Stimulated activated CD8-positive, alpha-beta memory T cell treated with anti-CD3 and anti-CD28 coated beads, Interleukin-4, amount 100 ng/mL, for 4 hours (primary cell): ENCODE measurements at places on chromosomes 16 and 17.

DNA sequence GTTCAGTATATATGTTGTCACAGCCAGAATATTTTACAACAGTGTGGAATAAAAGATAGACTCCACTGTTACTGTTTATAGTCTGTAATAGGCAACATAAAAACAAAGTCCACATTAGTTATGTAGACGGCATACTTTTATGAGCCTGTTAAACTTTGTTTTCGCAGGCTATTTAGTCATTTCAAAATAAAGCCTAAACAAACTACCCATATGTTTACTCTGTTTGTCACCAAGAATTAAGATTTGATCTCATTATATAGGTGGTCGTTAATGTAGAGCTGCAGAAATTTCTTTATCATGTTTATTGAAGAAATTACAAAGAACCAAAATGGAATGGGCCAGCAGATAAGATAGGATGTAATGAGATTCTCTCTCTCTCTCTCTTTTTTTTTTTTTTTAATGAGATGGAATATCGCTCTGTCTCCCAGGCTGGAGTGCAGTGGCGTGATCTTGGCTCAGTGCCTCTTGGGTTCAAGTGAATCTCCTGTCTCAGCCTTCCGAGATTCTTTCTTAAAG is 943.8 kb upstream of the SOX9 start:
- no peak for DNase-seq

DNA sequence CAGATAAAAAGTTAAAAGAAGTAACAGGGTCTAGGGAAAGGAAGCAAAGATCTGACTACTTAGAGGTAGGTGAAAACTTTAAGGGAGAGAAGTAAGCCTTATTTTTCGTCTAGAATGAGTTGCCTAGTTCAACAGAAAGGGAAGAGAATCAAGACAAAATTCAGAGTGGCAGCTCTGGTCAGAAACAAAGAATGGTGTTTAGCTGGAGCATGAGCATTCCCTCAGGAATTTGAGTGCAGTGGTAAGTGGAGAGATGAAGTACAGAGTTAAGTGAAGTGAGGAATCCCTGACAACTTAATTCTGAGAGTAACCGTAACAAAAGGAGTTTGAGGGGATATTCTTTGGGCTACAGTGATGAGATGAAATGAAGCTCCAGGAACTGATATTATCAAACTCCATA is 11.5 kb downstream of the SMG6 start:
- DNase-seq = no peak

GRCh38 chr17:64950871-64951270 is 31.6 kb upstream of the LRRC37A3 start:
- DNase-seq = no peak

DNA sequence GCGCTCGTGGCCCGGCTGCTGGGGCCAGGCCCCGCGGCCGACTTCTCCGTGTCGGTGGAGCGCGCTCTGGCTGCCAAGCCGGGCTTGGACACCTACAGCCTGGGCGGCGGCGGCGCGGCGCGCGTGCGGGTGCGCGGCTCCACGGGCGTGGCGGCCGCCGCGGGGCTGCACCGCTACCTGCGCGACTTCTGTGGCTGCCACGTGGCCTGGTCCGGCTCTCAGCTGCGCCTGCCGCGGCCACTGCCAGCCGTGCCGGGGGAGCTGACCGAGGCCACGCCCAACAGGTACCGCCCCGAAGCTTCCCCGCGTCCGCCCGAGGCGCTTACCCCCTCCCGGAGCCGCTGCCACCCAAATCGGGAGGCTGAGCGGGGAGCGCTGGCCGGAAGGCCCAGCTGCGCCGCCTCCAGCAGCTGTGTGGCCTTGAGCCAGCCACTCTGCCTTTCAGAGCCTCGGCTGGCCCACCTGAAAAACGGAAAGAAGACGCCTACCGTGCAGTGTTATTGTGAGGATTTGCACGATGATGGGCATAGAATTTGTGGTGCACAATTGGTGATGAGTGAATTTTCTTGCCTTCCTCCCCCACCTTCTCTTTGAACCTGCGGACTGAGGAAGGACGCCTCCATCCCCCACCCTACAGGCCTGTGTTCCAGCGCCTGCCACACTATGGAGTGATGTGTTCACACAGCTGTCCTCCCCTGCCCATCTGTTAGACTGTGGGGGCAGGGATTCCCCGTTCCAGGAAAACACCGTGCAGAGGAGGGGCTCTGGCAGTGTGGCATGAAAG is 523 bp downstream of the NAGLU start:
- DNase-seq = no peak

DNA sequence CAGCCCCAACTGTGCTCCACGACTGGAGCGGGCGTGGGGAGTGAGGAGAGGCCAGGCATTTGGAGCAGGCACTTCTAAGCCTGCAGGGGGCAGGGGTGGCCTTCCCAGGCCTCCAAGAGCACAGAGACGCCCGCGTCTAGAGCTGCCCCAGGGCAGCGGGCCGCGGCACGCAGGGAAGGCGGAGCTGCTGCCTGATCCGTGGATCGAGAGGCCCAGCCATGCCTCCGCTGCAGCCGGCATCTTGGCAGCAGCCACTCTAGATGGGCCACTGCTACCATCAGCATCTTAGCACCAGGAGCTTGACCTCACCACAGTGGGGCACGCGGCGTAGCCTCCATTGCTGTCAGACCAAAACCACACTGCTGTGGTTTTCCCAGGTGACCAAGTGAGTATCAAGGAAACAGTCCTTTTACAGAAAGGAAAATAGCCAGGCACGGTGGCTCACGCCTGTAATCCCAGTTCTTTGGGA is 20.4 kb upstream of the WDR45B start:
- no peak for DNase-seq

DNA sequence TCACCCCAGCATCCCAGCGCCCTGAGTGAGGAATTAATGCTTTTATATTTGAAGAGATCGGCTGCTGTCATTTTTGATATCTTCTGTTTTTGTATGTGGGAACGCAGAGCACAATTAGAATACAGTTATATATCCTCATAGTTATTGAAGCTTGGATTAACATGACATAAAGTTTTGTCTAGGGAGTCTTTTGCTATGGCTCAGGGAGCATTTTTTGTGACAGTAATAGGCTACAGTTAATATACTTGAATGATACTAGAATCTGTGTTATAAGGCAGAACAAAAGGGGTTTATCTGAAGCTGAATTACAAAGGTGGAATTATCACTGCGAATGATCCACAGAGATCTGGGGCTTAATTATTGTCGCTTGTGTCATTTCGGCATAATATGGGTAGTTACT is 239.4 kb downstream of the MSI2 start:
- no peak for DNase-seq

DNA sequence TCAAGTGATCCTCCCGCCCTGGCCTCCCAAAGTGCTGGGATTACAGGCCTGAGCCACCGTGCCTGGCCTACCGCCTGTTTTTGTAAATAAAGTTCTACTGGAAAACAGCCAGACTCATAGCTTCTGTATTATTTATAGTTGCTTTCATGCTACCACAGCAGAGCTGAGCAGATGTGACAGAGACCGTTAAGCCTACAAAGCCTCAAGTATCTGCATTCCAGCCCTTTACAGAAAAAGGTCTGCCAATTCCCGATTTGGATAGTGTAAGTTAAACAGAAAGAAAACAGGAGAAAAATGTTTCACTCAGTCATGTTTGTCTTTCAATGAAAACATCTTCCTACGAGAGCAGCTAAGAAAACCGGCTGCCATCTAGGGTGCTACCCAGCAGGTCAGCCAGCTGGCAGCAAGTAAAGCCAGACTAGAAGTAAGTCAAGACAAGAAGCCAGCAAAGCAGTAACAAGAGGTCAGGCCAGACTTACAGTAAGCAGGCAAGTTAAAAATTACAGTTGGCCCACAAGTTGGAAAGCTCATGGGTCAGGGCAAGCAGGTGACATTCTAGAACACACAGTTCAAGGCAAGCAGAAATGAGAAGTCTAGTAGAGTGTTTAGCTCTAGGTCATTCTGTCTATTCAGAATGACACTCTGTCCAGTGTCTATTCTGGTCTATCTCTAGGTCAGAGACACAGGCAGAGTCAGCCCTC is 17.7 kb downstream of the NCBP3 start:
- DNase-seq = no peak

GRCh38 chr17:57197466-57198071 is 58.8 kb upstream of the MSI2 start:
- DNase-seq = no peak

DNA sequence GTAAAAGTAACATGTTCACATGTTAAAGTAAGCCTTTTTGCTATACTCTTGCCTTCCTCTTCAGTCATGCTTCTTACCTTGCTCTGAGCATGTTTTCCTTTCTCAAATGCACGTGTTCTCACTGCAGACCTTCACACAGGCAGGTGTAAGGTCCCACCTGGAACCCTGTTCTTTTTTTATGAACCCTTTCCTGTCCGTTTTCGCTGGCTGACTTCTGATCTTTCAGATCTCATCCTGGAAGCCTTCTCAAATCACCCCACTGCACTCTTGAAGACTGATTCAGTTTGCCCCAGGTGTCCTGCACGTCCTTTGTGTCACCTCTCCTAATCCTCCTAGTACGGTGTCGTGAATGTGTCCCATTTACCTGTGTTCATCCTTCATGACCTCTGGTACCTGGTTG is 313.6 kb downstream of the SNX29 start:
- no peak for DNase-seq

DNA sequence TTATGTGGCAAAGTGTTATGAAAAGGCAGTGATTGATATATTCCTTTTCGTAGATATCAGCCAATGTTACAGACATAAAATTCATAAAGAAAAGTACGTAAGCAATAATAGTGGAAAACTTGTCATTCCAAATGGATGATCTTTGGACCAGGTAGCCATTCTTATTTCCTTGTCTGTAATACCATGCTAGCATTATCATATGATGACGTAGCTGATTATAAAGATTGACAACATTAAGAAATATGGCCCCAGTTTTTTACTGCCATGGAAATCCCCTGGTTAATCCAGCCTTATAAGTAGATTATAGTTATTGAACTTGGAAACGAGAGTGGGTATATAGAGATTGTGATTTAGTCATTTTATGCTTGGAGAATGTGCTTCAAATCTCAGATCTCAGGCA is 8.8 kb downstream of the TANC2 start:
- DNase-seq = no peak

GRCh38 chr17:21168555-21168865 is 41.7 kb downstream of the DHRS7B start:
- no peak for DNase-seq

GRCh38 chr17:3739422-3740124 is 15.9 kb downstream of the HASPIN start:
- DNase-seq = no peak

DNA sequence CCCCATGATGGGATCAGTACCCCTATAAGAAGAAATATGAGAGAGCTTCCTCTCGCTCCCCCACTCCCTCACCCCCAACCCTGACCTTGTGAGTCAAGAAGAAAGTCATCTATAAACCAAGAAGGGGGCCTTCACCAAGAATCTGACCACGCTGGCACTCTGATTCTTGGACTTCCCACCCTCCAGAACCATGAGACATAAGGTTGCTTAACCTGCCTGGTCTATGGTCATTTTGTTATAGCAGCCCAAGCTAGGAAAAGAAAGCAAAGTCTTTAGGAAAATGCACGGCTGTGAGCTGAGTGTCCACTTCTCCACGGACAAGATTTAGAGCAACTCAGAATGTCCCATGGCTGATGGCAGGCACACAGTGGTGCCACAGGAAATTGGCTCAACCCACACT is 333.5 kb downstream of the SOX9 start:
- DNase-seq = no peak

DNA sequence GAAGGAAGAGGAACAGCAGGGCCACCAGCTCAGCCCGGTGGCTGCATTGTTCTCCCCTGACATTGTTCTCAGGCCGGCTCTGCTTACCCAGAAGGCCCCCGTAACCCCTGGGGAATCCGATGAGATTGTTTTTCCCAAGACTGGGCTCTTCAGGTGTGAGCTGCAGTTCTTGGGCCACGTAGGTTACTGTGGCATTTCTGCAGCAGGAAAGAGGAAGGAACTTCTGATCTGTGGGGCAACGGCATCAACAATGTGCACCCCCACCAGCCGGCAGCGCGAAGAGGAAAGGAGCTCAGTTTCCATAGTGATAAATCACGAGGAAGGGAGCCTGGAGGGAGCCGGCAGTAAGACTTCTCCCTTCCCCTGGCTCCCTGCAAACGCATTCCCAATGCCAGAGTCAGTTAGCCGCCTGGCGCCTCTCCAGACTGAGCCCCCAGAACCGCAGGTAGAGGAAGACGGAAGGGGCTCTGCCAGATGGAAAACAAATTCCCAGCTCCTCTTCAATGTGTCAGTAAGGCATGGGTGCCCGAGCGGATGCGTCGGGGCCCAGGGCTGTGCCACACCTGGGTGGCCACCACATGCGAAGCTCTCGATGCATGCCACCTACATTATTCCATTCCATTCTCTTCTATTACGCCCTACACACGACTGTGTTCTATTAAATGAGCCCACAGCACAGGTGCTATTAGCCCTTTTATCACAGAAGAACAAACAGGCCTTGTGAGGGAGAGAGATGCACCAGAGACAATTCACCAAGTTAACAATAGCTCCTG is 21.5 kb upstream of the PECAM1 start:
- DNase-seq = no peak

GRCh38 chr17:70370816-70371215 is 201.5 kb downstream of the KCNJ2 start:
- no peak for DNase-seq

DNA sequence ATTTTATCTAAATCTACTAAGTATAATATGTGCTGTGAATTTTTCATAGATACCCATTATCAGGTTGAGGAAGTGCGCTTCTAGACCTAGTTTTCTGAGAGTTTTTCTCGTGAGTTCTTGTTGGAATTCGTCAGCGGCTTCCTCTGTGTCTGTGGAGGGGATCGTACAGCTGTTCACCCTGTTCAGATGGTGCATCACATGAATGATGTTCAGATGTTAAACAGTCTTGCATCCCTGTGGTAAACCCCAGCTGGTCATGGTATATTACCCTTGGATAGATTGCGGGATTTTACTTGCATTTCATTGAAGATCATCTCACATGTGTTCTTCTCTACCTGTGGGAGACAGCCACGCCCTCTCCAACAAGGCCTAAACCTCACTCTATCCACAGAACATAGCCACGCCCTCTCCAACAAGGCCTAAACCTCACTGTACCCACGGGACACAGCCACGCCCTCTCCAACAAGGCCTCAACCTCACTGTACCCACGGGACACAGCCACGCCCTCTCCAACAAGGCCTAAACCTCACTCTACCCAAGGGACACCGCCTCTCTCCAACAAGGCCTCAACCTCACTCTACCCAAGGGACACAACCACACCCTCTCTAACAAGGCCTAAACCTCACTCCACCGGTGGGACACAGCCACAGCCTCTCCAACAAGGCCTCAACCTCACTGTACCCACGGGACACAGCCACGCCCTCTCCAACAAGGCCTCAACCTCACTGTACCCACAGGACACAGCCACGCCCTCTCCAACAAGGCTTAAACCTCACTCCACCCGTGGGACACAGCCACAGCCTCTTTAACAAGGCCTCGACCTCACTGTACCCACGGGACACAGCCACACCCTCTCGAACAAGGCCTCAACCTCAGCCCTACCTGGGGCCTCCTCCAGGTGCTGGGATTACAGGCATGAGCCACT is 180.2 kb upstream of the CHMP6 start:
- DNase-seq = no peak

GRCh38 chr17:82457929-82458178 is 687 bp upstream of the NARF start:
- no peak for DNase-seq
